RPMI7951 (cell line): ENCODE measurements at places on chromosomes 4 and X.

- no peak for DNase-seq
Measured at GRCh38 chrX:111328858-111329257, 58.6 kb upstream of the CAPN6 start.

DNA sequence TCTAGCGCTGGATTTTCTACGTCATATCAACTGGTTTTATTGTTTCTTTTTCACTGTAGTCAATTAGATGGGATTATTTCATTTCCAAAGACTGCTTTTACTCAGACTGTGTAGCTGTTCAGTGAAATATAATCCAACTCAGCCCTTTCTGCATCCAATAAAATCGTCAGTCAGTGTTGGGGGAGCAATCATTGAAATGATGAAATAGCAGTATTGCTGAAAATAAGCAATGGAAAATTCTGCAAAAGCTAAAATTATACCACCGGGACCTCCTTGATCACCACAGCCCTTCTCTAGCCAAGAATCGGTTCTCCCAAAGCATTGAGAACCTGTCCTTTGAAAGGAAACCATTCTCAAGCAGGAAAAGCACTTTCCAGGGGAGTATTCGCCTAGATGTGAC, 243.1 kb upstream of the TENM3 start:
- DNase-seq, result no peak

DNA sequence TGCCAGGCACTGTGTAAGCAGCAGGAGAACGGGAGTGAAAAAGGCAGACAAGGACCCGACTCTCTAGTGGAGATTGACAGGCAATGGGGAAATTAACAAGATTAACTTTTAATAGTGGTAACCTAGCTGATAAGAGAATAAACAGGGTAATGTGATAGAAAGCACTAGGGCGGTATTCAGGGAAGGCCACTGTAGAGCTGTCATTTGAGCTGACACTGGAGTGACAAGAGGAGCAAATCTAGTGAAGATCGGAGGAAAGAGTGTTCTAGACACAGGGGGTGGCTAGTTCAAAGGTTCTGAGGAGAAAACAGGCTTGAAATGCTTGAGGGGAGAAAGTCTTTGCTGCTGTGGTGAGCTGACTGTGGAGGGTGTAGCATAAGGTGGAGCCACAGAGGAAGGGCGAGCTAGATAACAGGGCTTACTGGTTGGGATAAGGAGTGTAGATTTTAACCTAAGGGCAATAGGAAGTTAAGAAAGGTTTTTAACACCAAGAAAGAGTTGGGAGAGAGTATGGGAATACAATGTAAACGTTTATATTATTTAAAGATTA, 122.8 kb downstream of the SLC10A7 start:
- no peak for DNase-seq

GRCh38 chrX:104166735-104167436, 633 bp downstream of the FAM199X start:
- DNase-seq, result no peak

GRCh38 chrX:76148753-76149152, 24.1 kb upstream of the PBDC1 start:
- peak; percentile 65 for DNase-seq

DNA sequence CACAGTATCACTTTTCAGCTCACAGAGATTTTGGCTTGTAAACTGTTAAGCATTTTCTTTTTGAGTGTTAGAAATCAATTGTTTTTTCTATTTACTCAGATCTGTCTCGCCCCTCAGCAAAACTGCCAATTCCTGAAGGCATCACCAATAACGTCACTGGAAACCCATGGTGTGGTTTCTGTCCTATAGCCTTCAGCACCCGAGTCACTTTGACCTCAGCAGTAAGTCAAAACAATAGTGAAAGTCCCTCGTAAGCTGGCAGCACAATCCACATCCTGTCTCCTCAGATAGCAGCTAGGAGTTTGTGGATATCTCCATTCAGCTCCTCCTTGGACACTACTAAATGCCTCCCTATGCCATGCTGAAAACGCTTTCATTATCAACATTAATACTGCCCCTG, 1787.4 kb upstream of the ADGRL3 start:
- no peak for DNase-seq

- no peak for DNase-seq
Measured at GRCh38 chrX:1421433-1422134, 29.7 kb upstream of the SLC25A6 start.

DNA sequence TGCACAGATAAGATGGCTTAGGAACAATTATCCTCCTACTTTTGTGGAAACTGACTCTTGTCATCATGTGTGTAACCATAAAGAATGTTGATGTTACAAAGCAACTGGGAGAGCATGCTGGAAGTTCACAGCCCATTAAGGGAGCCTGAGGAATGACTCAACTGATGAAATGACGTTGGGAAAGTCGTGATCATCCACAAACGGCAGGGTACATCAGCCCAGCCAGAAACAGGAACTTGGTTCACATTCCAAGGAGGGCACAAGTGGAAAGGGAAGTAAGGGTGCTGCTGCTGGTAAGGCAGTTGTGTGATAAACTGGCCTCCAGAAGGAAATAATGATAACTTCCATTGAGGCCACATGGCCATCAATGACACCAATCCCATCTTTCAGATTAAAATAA, 6.7 kb downstream of the TEC start:
- peak; percentile 76 for DNase-seq

- no peak for DNase-seq
Measured at GRCh38 chr4:182348779-182349326, 105.7 kb downstream of the TENM3 start.

- DNase-seq, result no peak
Measured at GRCh38 chrX:10367406-10367805, 210.6 kb downstream of the CLCN4 start.

GRCh38 chr4:56681158-56681852, at the start of gene HOPX:
Gene HOPX, minus strand, starts transcription at chr4:56681296. Its CDS starts 23,480 bp downstream, at chr4:56657816.
- no peak for DNase-seq

DNA sequence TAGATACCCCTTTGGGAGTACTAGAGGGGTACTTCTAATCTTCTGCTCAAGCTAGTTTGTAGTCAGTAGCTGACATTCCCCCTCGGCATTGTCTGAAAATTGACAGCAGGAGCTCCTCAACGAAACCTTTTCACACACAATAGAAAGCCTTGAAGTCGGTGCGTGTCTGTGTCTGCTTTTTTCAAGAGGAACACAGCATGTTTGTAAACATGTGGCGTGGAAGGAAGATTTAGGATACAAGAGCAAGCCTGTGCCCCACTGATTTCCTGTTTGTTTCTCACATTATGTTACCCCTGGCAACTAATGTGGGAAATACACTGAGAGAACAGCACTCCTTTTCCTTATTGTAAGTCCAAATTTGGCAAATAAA, 252.6 kb downstream of the ANKRD50 start:
- DNase-seq, result peak; percentile 17

DNA sequence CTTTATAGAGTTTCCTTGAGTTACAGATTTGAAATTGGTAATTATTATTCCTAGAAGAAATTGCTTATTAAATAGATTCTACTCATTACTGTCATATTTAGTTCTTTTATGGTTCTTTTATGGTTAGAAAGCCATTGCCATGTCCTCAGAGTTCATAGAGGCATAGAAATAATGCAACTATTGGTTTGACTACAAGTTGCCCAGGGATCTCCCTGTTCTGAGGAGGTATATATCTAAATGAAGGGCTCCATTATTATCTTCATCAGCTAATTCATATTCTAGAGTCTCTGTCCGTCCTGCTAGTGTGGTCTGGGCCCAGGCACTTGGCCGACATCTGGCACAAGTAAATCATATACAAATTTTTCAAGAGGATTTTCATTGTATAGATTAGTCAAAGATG, 535.7 kb downstream of the PPP4R3C start:
- DNase-seq, result no peak

DNA sequence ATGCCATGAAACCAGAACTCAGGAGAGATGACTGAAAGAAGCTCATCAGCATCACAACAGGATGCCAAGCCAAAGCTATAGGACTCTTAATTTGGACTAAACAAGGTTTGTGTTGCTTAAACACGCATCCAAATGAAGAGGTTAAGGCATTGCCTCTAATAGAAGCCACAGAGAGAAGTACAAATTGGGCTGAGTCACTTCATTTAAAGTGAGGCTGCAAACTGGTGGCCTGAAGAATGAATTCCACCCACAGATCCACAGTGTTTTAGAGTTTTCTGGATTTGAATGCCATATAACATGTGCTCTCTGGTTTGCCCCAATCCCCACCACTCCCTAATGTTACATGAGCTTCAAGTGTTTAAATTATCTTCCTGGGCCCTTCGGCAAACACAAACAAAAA, 103.5 kb downstream of the FIP1L1 start:
- no peak for DNase-seq

DNA sequence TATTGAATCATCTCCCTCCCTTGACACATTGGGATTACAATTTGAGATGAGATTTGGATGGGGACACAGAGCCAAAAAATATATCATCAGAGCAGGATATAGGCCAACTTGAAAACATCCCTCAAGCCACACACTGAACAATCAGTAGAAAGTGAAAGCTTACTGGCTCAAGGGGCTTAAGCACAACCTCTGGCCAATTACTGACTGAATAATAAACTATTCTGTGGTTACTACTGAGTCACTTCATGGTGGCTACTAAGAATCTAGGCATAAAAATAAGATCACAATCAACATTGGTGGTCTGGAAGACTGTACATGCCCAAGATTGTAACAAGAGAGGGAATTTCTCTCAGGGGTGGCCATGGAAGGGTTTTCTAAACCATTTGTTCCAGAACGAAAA, 27.4 kb upstream of the GPR174 start:
- peak; percentile 0 for DNase-seq

DNA sequence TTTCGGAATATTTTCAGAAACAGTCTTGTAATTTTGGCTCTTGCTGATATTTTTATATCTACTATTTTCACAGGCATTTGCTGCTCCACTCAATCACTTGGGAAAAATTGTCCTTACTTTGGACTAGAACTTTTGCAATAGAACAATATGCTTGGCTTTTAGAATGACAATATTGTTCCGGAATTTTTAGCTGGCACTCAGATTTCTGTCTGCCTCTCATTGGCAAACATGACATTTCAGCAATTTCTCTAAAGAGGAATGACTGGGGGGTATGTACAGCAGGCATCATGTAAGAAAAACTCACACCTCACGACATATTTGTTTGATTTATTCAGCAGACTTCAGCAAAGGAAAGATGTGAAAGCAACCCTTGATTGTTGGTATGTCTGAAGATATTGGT, 243.6 kb upstream of the GPRIN3 start:
- no peak for DNase-seq

DNA sequence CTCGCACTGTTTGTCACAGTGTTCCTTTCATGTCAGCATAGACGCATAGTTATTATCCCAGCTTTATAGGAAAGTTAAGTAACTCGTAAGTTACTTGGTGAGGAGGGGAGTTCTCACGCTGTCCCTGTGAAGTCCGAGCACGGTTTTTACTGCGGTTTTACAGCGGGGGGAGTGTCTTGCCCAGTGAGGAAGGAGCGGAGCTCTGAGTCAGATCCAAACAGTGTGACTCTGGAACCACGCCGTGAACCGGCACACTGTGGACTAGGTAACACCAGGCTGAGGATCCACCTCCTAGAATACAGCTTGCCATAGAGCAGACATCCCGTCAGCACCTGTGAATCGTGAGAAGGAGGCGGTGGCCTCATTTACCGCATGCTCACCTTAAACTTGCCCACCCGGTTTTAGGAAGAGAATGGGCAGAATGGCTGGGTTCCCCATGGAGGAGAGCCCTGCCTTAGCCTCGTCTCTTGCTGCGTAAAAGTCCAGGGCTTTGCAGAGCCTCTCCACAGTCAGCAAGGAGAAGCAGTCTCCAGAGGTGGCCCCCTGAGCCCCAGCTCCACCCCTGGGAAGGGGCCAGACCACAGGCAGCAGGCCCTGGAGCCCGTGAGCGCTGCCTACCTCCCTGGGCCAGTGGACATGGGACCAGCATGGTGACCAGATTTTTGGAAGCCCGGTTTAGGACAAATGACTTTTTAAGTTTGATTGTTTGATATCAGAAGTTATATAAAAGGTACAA, 40.2 kb upstream of the HGFAC start:
- no peak for DNase-seq

- DNase-seq, result peak; percentile 3
Measured at GRCh38 chrX:110143454-110144210, 140.7 kb downstream of the TMEM164 start.

DNA sequence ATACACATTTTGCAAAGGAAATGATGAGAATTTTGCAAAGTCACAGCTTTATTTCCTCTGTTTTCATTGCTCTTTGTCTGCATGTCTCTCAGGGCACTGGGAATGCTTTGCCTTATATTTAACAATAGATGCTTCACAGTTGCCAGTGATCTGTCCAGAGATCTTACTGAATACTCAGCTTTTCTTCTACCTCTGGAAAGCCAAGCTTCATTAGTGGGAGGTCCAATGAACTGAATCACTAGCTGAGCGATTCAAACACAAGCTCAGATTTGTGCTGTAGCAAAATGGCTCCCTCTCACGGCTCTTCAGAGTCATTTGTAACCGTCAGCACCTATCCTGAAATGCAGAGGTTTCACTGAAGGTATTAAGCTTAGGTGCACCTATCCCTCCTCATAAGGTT, 138.9 kb downstream of the DCLK2 start:
- peak; percentile 62 for DNase-seq

DNA sequence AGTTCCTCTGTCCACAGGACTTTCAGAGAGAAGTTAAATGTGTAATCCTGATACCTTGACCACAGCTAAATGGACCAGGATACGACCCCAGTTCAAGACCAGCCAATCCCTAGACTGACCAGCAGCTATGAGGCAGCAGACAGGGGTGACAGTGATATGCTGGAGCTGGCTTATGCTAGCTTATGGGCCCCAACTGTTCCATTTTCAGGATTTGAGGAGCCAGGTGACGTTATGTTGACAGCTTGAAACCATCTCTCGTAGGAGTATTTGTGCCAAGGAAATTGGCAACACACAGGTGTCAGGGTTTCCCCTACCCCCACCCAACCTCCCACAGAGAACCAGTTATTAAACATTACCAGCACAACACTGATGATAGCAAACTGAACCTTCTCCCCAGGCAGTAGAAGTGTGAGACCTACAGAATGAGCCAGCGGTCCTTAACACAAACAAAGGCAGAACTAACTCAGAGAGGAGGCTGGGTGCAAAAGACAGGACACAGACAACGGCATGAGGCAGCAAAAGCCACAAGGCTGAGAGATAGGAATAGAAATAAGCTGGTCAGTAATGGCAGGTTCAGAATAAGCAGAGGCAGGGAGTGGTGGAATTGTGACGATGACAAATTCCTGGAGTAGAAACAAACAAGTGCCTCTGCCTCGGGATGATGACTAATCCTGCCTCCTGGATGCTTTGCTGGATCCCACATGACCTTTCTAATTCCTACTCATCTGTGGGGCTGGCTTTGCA, 85.6 kb upstream of the CPEB2 start:
- peak; percentile 92 for DNase-seq

- DNase-seq, result no peak
Measured at GRCh38 chr4:137471461-137471860, 60.8 kb downstream of the PCDH18 start.

DNA sequence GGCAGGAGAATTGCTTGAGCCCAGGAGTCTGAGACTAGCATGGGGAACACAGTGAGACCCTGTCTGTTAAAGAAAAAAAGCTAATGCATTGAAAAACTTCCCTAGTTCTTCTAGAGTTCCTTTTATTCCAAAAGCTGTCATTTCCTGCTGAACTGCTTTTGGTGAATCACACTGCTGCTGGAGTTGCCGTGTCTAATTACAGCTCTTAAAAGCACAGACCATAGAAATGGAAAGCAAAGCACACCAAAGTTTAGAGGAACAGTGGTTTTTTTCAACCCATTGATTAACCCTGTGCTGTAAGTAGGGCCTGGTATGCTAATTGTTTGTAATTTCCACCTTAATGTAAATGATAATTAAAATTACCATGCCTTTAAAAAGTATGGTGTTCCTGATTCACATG, 52.4 kb downstream of the SEPTIN11 start:
- peak; percentile 75 for DNase-seq
